Activated T-cell treated with anti-CD3 and anti-CD28 coated beads, Interleukin-2, amount 50 U/mL, for 72 hours (primary cell): ENCODE measurements at places on chromosomes 7 and 10. TPM values are rescaled to one million over a fixed set of nuclear protein-coding genes. Genes with fewer than 3 reads are reported as not detected.

DNA sequence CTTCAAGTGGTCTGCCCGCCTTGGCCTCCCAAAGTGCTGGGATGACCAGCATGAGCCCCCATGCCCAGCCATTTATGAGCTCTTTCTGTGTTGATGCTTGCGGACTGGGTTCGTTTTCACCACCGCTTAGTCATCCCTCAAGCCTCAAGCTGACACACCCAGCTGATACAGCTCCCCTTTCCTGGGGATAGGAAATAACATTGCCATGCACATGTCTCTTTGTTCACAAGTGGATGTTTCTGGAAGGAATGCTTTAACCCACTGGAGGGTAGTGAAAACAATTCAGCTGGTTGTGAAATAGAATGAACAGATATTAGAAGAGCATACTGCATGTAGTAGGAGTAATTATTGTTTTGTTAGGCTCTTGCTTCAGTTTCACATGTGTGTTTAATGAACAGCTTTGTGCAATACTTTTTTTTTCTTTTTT is 8.5 kb upstream of the METTL27 start:
- no peak for DNase-seq

GRCh38 chr7:158602905-158603772 is 15.5 kb upstream of the PTPRN2 start:
- DNase-seq, result peak; percentile 19

DNA sequence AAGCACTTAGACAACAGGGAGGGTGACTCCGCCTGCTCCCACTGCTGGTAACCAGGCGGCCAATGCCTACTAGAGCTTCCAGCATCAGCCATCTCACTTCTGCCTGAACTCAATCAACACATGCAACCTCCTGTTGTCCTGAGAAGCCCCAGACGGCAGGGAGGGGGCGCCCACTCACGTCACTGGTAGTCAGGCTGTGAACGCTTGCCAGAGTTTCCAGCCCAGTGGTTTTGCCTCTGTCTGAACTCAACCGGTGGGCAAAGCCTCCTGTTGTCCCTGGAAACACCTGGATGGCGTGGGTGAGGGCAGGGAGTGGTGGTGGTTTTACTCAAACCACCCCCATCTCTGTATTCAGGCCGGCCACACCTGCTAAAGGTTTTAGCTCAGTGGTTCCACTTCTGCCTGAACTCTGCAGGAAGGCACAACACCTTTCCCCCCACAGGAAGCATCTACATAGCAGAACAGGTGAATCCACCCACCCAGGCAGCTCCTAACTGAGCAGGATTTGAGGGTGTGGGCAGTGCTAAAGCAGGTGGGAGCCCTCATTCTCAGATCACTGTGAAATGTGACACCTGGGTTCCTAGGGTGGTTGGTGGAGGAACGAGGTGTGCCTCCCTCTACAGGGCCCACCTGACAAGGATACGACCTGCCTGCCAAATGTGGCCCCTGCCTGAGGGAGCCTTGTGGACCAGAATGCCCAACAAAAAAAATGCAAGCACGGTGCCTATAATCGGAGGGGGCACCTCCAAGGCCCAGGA is 563.0 kb upstream of the SEMA3D start:
- no peak for DNase-seq

DNA sequence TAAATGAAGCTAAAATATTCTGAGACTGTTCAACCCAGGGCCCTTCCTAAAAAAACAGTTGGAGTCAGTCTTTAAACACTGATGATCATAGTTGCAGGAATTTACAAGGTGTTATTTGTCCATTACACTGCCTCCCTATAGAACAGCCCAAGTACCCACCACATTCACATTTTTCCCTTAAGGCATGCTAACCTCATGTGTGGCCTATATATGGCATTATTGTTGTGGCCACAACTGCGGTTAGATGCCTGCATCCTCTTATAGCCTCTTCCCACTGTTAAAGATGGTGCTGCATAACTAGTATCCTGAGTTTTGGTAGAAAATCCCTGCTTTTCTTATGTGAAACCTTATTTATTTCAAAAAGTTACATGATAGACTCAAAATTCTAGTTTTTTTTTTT is 287.9 kb upstream of the SEMA3A start:
- no peak for DNase-seq

GRCh38 chr10:68105820-68106219 is 3.5 kb upstream of the MYPN start:
- no peak for DNase-seq

GRCh38 chr10:5603848-5604170 is 62.6 kb downstream of the ASB13 start:
- no peak for DNase-seq

GRCh38 chr10:31659665-31660064 is 269.0 kb downstream of the ARHGAP12 start:
- no peak for DNase-seq

GRCh38 chr10:94641480-94641879 is 42.0 kb upstream of the CYP2C18 start:
- DNase-seq, result no peak

DNA sequence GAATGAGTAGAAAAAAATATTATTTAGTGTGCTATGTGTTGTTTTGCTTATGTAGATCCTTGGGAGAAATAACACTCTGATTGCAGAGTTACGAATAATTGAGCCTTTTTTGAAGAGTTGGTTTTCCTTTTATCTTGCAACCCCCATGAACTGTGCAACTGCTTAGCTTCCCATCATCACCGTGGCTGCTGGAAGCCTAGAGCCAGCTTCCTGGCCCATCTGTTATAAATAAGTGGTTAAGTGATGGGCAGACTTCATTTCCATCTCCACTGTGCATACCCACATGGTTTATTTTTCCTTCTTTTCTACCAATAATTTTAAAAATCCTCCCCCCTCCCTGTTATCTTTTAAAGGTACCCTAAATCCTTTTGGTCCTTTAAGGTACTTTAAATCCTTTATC is 554.9 kb upstream of the GALNT17 start:
- no peak for DNase-seq

DNA sequence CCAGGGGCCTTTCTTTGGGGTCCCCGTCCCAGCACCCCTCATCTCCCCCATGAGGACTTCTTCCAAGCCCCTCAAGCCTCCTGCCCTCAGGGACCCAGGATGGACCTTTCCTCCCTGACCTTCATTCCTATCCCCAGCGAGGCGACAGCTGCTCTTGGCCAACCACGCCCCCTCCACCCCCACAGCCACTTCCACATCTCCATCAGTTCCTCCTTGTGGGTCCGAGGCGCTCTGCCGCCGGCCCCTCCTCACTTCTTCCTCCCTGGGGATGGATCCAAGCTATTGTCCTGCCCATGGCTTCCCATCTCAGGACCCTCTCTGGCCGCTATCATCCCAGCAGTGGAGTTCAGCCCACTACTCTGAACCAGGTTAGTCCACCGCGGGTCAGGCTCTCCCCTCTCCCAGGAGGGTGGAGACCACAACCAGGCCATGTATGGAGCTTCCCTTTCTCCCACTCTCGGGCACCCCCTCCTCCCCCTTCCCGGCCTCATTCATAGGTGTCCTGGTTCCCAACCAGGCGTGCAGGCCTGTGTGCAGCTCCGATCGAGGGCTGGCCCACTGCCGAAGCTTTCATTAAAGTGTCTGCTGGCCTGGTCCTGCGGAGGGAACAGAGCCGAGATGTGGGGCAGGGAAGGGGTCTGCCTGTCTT is 1.7 kb upstream of the SH2B2 start:
- no peak for DNase-seq

DNA sequence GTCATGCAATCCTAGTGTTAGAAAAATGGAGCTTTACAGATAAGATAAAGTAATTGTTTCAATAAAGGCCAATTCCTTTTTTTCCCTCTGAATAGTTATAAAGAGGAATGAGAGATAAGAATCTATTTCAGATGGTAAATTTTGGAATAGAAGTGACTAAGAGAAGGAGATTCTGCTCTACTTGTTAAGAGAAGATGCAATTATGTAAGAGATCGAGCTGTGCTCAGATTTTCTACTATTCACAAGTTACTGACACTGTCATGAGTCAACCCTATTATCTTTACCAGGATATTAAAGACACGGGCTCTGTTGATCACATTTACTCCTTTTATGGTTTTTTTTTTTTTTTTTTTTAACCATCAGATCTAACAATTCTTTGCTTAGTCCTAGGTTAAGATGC is 511.3 kb downstream of the ARL4A start:
- no peak for DNase-seq

GRCh38 chr7:137656227-137656849 is 190.4 kb downstream of the DGKI start:
- DNase-seq, result peak; percentile 76

GRCh38 chr7:115340828-115341227 is 418.9 kb downstream of the MDFIC start:
- no peak for DNase-seq

- no peak for DNase-seq
Measured at GRCh38 chr10:124864421-124865193, 63.0 kb downstream of the ABRAXAS2 start.

DNA sequence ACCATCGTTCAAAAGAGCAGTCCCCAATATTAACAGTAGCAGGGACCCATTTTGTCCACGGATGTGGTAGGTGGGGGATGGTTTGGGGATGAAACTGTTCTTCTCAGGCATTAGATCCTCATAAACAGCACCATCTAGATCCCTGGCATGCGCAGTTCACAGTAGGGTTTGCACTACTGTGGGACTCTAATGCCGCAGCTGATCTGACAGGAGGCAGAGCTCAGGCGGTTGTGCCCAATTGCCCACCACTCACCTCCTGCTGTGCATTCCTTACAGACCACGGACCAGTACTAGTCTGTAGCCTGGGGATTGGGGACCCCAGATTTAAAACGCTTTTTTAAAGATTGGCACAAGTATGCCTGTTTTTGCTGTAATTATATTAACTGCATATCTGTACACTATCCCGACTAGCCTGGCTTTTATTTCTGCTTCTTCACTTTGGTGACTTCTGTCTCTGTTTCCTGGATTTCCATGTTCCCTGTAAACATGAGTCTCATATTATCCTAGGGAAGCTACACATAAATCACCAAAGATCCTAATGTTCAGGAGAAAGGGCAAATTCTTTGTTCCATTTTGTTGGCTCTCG is 163.3 kb upstream of the AKR1E2 start:
- no peak for DNase-seq

- DNase-seq, result no peak
Measured at GRCh38 chr10:35132727-35133126, 6.1 kb downstream of the CREM start.

Gene GRID2IP
- 0.28 TPM for total RNA-seq

Gene CYP3A5
- total RNA-seq, result not detected

Gene TMEM236
- total RNA-seq, result 0.65 TPM

Gene ELFN1
- not detected for total RNA-seq

Gene SPDYE2B
- not detected for total RNA-seq

Gene RET
- total RNA-seq, result 0.67 TPM

Gene CYP17A1
- total RNA-seq, result not detected
